ENCODE measurements at places on chromosomes 2 and 18.

- no peak for DNase-seq
These were observed 337.8 kb downstream of the AGPS start for GRCh38 chr2:177730363-177730762.

GRCh38 chr18:39838831-39839230 lies 2116.2 kb upstream of the PIK3C3 start:
- no peak for DNase-seq

GRCh38 chr2:200297989-200298388 lies 8.5 kb upstream of the SPATS2L start:
- DNase-seq, result no peak

DNA sequence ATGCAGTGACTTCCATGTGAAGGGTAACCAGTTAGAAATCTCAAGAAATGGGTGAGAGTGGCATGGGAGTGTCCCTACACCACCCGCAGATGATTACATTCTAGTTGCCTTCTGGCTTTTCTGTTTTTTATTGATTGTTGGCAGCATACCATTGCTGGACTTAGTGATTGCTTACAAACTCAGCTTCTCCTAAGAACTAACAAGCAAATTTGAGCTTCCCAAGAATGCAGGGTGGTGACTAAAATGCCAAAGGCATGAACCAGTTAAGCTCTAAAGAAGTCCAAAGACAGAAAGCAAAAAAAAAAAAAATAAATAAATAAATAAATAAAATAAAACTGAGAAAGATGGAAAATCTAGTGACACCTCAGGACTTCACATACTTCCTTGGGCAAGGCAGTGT lies 245.5 kb upstream of the PARD3B start:
- DNase-seq, result no peak

DNA sequence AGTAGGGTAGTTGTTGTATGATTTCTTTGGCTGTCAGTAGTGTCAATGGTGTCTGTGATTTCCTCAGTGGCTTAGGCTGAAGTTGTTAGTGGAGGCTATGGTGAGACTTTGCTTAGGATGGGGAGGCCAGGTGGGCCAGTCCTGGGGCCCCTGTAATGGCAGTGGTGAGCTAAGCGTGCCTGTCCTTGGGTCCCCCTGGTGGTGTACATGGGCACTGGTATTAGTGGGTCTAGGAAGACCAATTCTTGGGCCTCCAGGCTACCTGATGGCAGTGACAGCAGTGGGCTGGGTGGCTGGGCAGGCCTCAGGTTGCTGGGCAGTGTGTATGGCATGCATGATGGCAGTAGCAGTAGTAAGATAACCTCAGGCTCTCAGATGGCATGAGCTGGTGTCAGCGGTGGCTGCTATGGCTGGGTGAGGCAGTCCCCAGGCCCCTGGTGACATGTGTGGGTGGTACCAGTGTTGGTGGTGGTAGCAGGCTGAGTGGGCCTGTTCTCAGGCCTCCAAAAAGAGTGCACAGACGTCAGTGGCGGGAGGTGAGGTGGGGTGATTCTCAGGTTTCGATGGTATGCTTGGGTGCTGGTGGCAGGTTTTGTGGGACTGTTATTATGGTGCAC lies 103.2 kb downstream of the KLHL14 start:
- no peak for DNase-seq

DNA sequence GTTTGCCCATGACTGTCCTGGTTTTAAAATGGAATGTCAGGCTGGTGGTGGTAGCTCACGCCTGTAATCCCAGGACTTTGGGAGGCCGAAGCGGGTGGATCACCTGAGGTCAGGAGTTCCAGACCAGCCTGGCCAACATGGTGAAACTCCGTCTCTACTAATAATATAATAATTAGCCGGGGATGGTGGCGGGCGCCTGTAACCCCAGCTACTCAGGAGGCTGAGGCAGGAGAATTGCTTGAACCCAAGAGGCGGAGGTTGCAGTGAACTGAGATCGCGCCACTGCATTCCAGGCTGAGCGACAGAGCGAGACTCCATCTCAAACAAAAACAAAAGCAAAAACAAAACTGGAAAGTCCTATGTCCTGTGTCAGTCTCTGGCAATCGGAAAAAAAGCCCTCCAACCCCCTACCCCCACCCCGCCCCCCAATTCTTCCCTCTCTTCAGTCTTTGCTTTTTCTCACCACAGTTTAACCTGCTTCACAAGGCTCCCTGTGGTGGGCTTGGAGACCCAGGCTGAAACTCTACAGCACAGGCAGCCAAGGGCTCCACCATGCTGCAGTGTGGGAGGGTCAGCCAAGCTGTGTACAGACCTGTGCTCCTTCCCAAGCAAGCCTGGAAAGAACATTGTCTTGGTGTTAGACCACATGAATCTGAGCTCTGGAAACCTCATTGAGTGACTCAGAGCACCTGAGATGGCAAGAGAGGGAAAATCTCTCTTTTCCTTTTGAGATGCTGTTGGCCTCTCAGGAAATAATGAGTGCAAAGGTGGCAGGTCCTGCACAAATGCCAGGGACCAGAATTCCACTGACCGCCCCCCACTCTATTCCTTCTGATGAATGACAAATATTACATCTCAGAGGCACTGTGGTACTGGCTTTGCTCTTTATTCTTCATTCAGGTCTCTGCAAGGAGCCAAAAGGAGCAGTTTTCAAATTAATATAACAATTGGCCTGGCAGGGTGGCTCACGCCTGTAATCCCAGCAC lies 16.7 kb downstream of the MYCN start:
- DNase-seq, result no peak

GRCh38 chr2:65214361-65214760 lies 13.3 kb upstream of the ACTR2 start:
- DNase-seq, result no peak

DNA sequence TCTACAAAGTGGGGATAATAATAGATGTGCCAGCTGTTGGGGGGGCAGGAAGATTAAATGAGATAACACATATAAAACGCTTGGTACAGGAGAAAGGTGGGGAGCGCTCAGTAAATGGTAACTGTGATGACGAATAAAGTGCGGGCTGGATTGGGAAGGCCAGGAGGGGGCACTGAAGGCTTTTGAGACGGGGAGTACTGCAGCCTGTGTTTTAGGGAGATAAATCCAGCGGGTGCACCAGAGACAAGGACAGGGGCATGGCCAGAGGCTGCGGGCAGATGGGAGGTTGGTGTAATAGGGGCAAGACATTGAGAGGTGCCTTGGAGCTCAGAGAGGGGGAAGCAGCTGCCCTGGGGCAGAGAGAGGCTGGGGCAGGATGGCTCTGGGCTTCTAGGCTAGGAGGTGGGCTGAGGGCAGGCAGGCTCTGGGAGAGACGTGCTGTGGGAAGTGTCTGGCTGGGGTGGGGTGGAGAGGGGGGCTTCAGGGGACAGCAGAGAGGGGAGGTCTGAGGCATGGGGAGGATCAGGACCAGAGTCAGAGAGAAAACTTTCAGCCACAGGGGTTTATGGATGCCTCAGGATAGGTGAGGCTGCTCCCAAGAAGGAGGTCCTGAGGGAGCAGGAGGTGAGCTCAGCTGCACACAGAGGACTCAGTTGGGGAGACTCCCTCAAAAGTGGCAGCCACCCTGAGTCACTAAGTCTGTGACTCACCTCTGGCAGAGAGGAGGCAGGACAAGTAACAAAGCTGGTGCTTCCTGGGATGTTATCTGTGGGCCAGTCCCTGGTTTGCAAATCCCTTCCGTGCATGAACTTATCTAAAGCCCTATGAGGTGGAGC lies 18.8 kb downstream of the TEX44 start:
- DNase-seq, result no peak

GRCh38 chr2:111194835-111195621 lies 74.3 kb downstream of the BCL2L11 start:
- no peak for DNase-seq

GRCh38 chr2:146523196-146523595 lies 1321.6 kb upstream of the ACVR2A start:
- DNase-seq, result peak; percentile 10

GRCh38 chr2:8454797-8455196 lies 227.1 kb upstream of the ID2 start:
- no peak for DNase-seq

DNA sequence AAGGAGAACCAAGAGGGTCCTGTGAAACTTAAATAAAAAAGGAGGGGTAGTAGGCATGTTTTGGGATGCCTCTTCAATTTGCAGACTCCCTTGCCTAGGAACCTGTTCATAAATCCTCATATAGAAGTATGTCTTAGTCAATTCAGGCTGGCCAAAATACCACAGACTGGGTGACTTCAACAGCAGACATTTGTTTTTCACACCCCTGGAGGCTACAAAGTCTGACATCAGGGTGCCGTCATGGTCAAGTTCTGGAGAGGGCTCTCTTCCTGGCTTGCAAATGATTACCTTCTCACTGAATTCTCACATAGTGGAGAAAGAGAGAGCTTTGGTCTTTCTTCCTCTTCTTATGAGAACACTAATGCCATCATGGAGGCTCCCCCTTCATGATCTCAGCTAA lies 4.1 kb upstream of the TCF4 start:
- DNase-seq, result no peak

DNA sequence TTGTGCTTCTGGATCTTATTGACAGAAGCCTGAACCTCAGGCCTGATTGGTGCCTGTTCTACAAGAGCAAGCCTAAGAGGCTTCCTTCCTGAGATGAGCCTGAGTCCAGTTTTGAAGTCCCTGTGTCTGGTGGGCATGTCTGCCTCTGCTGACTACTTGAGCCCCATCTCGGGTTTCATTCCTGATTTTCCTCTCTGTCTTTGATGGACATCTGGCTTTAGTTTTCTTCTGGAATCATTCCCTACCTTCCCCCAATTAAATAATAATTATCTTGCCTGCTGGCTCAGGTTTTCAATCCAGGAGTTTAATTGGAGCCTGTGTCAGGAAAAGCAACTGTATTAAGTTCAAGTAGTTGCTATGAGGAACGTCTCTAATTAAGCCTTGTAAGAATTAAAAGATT lies 135.5 kb upstream of the MC4R start:
- no peak for DNase-seq

DNA sequence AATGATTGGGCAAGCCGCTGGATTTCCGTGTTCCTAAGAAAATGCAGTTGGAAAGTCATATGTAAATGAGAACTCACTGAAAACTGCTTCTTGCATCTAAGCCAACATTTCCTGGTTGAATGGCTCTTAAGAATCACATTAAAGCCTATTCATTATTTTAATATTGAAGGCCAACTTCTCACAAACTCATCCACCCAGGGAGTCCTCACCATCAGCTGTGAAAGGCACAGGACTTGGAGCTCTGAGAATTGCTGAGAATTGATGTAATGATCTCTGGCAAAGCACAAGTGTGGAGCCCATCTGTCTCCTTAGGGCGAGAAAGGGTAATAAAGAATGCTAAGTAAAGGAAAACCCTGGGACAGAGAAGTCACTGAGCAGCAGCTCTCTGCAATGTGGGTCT lies 55.9 kb upstream of the APCDD1 start:
- DNase-seq, result peak; percentile 32

GRCh38 chr18:48884771-48885170 lies 66.0 kb downstream of the SMAD7 start:
- no peak for DNase-seq

DNA sequence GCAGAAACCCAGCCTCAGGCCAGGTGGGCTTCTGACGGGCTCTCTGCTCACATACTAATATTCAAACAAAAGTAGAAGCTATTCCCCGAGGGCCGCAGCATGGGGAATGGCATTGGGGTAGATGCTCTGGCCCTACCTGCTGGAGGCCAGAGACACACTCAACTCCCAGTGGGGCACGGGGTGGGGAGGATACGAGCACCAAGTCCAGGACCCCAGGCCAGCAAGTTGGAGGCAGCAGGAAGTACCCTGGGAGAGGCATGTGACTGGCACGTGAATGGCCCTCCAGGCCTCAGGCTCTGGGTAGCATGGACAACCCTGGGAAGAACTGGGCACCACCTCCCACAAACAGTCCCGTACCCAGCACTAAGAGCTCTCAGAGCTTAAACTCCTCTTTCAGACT lies 3.8 kb downstream of the DNMT3A start:
- DNase-seq, result no peak

GRCh38 chr2:42233976-42234441 lies 64.9 kb downstream of the EML4 start:
- DNase-seq, result no peak

GRCh38 chr2:43950383-43951008 lies 45.3 kb downstream of the LRPPRC start:
- DNase-seq, result peak; percentile 2

DNA sequence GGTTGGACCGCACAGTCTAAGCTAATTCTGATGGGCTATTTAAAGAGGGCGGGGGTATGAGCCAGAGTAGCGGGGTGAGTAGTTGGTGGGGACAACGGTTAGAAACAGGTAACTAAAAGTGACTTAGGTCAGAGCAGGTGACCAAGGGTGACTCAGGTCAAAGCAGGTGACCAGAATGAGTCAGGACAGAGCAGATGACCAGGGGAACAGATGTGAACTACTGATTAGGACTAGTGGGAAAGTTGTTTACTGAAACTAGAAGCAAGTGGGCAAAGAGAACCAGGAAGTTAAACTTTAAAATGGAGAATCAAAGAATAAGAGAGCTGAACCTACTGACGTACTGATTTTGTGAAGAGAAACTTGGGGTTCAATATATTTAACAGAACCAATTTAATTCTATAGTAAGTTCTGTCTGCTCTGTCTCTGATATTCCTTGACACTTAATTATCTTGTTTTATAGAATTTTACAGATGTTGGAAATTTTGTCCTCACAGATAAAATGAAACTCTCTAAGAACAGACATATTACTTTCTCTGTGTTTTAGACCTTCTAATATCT lies 7.8 kb upstream of the LRRTM1 start:
- DNase-seq, result no peak

- no peak for DNase-seq
These were observed 52.0 kb downstream of the FECH start for GRCh38 chr18:57534511-57534909.

Data from LNCaP clone FGC (cell line).